Stimulated activated CD4-positive, alpha-beta T cell treated with anti-CD3 and anti-CD28 coated beads, Interleukin-4, amount 100 ng/mL, for 4 hours (primary cell): ENCODE measurements at places on chromosomes 4 and X.

DNA sequence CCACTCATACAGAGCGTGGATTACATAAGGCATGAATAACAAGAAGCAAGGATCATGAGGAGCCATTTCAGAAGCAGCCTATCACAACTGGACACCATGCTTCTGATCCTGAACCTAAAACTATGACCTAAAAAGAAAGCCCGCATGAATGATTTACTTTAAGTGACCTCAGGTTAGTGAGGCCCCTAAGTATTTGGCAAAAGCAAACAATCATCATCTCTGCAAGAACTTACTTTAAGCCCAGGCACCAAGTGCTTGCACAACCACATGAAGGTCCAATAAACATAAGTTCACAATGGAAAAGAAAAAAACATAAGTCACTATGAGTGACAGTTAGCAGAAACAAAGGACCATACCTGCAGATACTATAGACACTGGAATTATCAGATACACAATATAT, 7.9 kb upstream of the MBTPS2 start:
- DNase-seq, result no peak

GRCh38 chr4:59814402-59815010, 1385.6 kb upstream of the ADGRL3 start:
- no peak for DNase-seq

- no peak for DNase-seq
Observed at GRCh38 chr4:8005814-8006215, 66.2 kb upstream of the AFAP1 start.

DNA sequence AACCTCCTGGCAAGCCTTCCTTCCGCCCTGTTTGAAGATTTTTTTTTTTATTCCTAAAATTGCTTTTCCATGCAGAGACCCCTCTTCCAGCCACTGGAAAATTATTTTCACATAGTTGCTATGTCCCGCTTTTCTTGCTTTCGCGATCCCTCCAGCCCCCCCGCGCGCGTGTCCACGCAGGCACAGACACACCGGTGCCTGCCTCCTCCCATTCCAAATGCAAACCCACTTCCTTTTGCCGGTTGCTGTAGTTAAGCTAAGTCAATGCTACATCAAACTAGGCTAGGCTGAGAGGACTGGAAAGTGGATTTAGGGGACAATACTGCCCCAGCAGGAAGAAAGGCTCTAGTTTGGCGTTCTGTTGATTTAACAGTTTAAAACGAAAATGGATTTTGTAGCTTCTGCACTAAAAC, 111.0 kb downstream of the DHX15 start:
- DNase-seq, result no peak

GRCh38 chr4:58809948-58810347, 1699.8 kb upstream of the IGFBP7 start:
- no peak for DNase-seq

- DNase-seq, result no peak
Observed at GRCh38 chrX:11589641-11590040, 76.1 kb downstream of the ARHGAP6 start.

DNA sequence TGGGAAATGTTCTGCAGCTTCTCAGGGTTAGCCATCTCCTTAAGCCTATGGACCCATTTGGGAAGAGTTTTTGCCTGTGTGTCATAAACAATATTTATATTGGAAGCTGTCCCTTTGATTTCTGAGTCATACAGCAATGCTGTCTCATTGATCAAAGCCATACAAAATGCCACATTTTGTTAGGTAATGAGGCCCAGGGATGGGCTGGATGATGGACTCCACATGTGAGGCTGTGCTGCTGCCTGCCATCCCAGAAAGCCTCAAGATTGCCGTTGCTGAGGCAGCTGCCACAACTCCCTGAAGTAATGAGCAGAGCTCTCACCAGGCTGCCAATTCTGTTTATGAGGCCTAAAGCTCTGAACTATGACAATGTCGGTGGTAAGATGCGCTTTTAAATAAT, 12.2 kb upstream of the GJB1 start:
- no peak for DNase-seq

- no peak for DNase-seq
Observed at GRCh38 chrX:103524747-103525146, 5.5 kb upstream of the RAB40A start.

- no peak for DNase-seq
Observed at GRCh38 chr4:30330894-30331652, 389.1 kb upstream of the PCDH7 start.

- no peak for DNase-seq
Observed at GRCh38 chr4:141158219-141158618, 24.9 kb upstream of the RNF150 start.

DNA sequence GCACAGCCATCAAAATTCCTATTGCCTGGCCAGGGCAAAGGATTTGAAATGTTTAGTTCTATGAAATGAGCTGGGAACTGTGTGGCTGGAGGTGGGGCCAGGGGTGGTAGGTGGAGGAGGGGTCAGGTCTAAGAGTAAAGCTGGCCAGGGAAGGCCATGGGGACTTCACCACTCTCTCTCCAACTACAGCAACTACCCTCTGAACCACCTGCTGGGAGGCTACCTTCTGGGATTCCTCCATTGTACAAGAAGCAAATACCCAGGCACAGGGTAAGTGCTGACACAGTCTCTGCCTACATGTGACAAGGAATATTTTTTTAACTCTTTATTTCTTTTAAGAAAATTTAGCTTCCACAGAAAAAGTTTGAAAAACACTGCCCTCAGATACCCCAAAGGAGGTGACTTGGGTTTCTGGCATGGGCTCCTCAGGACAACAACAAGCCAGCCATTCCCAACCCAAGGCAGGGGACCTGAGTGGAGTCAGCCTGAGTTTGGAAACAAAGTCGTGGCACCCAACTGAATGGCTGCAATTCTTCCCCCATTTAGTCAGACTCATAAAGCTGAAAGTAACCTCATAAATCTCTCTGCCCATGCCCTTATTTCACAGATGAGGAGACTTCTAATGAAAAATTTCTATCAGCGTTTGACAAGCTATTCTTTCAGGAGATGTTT, 593.8 kb upstream of the DIPK2B start:
- no peak for DNase-seq

- DNase-seq, result no peak
Observed at GRCh38 chr4:12712648-12713339, 771.3 kb downstream of the RAB28 start.

DNA sequence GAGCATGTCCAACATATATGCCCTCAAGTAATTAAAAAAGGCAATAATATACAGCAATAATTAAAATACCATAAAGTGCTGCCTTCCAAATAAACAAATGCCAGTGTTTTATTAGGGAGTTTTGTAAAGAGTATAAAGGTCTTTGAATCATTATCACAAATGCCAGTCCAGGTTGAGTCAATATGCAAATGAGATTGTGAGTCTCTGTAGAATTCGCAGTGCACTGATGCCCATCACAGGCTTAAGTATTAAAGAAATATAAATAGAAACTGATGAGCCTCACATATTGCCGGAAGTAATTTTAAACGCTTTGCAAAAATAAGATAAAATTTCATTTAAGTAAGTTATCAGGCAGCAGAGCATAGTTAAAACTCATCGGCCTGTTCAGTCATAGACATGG, 205.0 kb upstream of the TECRL start:
- DNase-seq, result no peak

- no peak for DNase-seq
Observed at GRCh38 chrX:12700745-12701144, 90.5 kb upstream of the PRPS2 start.

DNA sequence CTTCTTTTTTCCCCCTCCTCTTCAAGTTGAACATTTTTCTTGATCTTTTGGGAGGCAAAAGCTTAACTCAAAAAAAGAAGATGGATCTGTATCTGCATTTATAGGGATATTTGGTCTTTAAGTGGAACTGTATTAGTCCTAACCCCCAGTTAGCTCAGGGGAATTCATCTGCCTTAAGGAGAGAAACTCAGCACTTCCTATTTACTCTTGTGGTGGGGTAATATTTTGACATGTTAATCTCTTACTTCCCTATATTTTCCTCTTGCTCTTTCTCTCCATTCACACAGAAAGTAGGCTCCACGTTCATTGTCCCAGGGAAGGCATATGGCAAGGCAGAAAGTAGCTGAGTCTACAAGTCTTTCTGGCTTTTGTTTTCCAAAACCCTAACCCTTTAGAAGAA, 5.3 kb downstream of the LRRC66 start:
- no peak for DNase-seq

DNA sequence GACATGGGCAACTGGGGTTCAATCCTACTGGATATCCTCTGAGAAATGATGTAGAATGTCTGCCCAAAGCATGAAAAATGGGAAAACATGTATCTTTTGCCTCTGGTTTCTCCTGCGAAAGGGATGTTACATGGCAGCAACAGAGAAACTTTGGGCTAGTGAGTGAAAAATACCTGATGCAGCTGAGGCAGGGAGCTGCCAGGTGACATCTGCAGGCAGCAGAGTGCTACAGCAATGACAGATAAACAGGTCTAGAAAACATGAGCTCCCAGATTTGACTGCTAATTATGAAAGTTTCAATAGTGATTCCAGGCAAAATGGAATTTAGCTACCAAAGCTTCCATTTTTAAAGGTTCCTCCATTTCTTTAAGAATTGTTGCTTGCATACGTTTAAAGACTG, 4.8 kb upstream of the CXCL1 start:
- DNase-seq, result no peak

DNA sequence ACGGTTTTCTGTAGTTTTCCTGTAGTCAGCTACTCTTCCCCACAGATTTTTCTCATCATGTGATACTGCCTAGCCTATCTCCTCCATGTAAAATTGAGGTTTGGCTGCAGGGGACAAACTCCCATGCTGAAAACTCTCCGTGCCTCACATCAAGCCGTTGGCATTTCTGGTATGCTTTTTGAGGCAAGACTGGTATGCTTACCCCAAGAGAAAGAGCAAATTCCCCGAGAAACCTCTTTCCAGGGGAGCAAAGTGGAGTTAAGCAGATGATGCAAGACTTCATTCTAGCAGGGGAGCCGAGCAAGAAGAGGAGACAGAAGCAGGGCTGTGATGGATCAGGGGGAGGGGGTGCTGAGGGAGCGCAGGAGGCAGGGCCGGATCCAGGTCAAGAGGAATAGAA, 4.8 kb downstream of the SOWAHD start:
- no peak for DNase-seq

- DNase-seq, result no peak
Observed at GRCh38 chrX:20796450-20796849, 529.7 kb upstream of the RPS6KA3 start.

GRCh38 chrX:38959736-38960135, 158.5 kb downstream of the MID1IP1 start:
- no peak for DNase-seq

DNA sequence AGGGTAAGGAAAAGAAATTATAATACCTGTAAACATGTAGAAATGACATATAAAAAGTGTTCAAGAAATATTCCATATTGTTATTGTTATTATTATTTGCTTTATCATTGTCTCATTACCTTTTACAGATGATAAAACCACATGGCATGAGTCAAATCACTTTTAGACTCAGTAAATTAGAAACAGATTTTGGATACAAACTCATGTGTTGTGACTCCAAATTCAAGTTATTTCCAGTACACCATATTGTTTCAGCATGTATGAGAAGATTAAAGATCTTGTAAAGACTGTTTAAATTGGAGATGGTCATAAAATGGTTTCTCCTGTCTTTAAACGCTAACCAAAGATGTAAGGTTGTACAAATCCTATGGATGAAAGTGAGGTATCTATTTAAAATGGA, 18.1 kb downstream of the PPP1R2C start:
- no peak for DNase-seq

DNA sequence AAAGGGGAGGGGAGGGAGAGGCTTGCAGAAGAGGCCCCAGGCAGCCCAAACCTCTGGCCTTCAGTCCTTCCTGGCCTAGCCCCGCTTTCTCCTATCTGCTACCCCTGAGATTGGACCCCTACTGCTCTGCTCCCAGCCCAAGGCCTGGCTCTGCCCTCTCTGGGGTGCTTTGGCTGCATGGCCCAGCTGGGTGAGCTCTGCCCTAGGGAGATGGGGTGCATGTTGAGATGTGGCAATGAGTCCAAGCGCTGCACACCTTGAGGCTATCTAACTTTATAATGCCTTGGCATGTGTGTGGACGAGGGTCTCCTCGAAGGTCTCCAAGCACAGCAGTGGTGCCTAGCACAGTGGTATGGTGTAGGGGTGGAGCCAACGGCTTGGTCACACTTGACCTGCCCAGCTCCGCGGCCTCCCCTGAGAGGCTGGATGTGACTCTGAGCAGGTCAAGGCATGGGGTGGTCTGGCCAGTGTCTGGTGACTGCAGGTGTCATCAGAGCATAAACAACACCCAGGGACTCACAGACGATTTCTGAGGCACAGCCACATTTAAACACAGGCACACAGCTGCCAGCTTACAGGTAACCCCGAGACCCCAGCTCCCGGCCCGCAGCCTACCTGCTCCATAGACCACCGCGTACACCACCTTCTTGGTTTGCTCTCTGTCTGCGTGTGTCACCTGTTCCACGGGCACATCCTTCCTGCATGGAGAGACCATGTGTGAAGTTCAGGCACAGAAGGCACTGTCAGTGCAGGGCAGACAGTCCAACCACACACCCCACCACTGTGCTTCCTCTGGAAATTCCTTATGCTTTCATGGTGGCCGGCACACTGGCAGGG, 36.3 kb downstream of the NAT8L start:
- DNase-seq, result no peak

DNA sequence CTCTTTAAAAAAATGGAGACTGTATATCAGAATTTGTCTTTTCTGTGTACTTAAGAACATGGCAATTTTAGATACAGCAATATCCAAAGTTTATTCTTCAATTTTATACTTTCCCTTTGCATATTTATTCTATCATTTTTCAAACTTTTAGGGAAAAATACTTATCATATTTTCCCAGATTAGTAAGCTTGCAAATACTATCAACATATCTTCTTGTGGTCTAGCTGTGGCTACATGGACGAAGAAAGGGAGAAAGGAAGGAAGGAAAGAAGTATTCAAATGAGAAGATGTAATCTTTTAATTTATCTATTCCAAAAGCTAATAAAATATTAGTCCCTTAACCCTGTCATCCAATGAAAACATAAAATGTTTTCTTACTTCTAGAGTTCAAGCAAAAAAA, 797.8 kb upstream of the GALNTL6 start:
- no peak for DNase-seq

- DNase-seq, result no peak
Observed at GRCh38 chr4:173281406-173282255, 52.5 kb downstream of the HMGB2 start.

- DNase-seq, result no peak
Observed at GRCh38 chr4:182758273-182758672, 158.9 kb downstream of the DCTD start.

DNA sequence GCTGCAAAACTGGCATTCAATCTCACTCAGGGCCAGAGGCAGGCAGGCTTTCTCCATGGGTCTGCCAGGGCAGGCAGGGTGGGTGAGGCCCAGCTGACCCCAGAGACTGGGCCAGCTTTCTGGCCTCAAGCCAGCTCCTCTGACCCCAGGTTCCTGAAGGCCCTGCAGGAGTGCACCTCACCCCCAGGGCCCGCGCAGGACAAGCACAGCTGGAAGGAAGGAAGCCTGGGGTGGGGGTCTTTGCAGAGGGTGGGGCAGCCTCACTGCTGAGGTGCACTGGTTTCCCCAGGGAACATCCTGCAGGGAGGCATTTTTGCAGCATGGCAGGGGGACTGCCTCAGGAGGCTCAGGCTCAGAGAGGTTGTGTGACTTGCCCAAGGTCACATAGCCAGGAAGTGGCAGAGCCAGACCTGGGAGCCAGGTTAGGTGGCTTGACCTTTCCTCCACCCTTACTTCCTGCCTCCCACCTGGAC, 31.5 kb upstream of the AFAP1 start:
- DNase-seq, result no peak
